ENCODE measurements at places on chromosomes 7 and 10.

GRCh38 chr10:86759073-86759672, 2.8 kb downstream of the BMPR1A start:
- DNase-seq = no peak

DNA sequence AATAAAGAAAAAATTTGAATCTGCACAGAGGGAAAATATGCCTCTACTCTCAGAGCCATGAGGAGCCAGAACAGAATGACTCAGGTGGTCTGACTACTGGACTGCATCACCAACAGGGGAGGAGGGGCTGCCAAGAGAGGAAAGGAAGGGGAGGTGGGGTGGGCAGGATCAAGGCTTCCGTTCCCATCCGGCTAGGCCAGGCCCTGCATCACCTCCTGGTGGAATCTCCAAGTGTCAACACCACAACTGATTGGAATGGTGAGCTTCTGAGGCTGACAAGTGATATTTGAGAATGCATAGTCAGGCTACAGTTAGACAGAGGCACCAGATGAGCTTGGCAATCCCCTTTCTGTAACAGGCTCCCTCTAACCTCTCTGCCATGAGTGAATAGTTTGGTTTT, 10.4 kb upstream of the GPR26 start:
- no peak for DNase-seq

DNA sequence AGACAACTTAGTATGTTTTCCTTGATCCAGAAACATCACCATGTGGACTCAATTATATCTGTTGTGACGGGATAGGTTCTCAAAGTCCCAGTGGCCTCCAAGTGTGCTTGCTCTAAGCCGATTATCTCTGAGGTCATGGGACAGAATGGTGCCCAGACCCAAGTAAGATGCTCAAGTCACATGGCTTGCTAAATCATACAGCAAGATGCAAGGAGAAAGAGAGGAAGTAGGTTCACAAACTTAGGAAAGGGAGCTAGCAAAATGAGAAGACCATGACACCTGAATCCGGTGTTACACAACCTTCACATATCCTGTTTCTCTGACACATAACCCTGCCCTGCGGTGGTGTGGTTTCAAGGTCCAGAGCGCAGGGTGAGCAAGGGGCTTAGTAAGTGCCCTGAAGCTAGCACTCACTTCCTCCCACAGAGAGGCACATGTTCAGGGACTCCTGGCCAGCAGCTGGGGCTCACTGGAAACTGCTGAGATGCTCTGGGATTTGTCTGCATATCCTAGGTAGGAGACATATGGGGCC, 590.9 kb upstream of the ANKRD30A start:
- no peak for DNase-seq

DNA sequence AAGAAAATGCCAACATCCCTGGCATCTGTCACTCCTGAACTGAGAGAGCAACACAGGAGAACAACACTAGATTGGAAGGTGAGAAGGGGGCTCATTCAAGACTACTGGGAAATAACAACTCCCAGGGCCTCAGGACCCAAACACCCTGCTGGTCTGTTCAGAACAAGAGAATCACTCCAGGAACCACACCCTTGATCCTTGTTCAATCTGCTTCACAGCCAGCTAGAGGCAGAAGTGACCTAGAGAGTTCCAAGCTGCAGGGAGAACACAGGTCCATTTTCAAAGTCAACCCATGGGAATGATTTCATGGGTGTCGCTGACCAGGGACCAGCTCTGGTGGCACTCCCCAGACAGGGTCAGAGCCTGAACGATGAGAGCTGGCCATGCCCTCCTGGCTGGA, 42.3 kb downstream of the LRRC20 start:
- no peak for DNase-seq

DNA sequence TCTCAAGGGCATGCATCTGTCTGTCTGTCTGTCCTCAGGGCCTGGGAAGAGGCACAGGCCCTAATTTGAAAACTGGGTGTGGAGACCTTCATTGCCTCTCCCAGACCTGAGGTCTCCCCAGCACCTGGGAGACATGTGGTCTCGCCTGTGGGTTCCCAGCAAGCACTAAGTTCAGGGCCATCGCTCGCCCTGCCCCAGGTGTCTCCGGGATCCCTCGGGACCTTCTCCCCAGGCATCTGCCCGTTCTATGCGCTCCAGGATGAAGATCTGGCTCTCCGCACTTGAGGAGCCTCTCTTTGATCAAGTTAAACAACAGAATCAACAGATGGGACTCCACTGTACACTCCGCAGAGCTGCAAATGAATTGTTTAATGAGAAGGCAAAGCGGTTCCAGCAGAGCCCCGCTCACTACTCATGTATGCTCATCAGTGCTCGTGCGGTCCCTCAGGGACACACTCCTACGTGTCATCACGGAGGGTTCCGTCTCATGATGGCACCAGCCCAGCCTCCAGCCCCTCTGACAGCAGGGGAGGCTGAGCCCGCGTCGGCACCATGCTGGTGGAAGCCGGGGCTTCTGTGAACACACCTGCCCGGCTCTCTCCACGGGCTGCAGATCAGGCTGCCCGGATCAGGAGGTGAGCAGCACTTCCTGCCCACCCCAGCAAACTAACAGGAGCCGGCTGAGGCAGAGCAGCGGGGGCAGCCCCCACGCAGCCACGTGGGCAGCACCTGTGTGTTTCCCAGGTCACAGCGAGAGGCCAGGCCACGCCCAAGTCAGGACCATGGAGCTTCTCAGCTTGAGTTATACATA, 132.8 kb downstream of the TCERG1L start:
- no peak for DNase-seq

DNA sequence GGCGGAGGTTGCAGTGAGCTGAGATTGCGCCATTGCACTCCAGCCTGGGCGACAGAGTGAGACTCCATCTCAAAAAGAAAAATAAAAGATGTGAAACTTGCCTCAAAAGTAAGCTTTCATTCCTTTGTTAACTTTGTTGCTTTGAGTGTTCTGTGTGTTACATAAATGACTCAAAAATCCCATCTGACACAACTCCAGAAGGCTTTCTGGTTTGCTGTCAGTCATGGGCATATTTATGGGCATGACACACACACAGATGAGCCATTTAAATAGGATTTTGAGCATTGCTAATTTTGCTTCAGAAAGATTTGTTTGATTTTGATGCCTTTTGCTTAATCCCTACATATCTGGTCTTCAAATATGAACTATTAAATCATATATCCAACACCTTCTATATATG, 82.6 kb downstream of the CACNB2 start:
- DNase-seq = no peak

DNA sequence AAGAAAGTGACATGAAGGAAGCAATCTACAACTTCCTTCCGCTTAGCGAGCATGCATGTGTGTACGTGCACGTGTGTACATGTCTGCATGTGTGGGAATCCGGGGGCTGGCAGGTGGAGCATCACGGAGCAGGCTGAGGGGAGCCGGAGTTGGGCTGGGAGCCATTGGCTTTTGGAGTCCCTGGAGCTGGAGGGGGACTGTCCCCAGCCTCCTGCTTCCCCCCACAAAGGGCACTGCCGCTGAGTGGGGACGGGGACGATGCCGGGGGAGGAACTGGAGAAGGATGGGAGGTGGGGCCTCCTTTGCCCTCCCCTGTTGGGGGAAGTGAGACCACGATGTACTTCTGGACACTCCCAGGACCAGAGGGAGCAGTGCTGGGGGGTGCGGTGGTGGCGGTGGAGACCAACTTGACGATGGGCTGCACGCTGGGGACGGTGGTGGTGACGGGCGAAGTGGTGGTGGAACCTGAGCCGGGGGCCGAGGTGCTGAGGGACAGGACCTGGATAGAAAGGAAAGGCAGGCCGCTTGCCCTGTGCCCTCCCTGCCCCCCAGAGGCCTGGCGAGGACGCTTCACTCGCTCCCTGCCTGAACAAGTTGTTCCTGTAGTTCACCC, 5.8 kb downstream of the AP4M1 start:
- no peak for DNase-seq

DNA sequence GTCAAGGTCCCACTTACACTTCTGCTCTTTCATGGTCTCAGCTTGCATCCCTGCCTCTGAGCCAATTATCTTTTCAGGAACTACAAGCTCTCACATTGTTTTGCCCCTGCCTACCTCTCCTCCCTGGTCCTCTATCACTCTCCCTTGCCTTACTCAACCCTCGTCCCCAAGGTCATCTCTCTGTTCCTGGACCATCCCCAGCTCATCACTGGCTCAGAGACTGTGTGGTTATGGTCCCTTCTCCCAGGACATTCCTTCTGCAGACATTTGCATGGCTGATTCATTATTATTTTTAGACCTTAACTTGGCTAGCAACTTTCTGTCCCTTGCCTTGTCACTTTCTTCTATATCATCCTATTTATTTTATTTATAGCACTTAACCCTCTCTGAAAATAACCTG, 17.8 kb upstream of the GPAM start:
- no peak for DNase-seq

- no peak for DNase-seq
These were observed 13.8 kb downstream of the BAIAP2L1 start for GRCh38 chr7:98387131-98387530.

DNA sequence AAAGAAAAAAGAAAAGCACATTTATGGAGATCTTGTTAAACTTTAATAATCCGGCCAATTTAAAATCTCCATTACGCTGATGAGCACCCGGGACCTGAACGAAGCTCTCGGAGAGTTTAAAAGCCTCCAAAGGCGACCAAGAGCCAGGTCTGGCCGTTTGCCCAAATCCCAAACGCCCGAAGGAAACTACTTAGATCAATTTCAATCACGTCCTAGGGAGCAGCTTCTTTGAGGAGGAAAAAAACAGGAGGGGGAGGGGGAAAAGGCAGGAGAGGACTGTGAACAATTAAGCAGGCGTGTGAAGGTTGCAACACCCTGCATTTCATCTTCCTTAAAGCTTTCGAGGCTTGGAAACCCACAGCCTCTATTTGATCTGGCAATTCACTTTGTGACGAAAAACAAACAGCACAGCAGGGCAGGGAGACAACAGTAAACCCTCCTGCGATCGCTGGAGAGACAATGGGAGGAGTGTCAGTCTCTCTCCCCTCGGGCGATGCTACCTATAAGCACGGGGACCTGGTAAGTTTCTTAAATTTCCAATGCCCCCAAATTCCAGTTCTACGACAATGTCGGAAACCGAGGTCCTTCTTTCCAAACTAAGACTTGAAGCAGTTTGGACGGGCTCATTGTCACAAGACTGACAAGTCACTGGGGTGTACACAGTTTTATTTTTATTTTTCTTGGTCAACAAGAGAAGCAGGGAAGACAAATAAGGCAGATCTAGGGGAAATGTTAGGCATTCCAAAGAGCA, 1.2 kb downstream of the KLF6 start:
- no peak for DNase-seq

GRCh38 chr7:25727446-25727845, 424.6 kb upstream of the NFE2L3 start:
- DNase-seq = no peak

DNA sequence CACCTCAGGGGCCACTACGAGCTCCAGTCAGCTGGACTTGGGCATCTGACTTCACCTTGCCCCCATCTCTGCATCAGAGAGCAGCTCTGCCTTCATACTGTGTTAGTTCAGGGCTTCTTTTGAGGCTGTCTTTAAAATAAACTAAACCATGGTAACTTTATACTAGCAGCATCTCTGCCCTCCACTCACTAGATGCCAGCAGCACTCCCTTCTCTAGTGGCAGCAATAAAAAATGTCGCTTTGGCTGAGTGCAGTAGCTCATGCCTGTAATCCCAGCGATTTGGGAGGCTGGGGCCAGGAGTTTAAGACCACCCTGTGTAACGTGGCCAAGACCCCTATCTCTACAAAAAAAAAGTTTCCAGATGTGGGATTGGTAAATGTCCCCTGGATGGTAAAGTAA, 584.4 kb downstream of the INHBA start:
- no peak for DNase-seq

DNA sequence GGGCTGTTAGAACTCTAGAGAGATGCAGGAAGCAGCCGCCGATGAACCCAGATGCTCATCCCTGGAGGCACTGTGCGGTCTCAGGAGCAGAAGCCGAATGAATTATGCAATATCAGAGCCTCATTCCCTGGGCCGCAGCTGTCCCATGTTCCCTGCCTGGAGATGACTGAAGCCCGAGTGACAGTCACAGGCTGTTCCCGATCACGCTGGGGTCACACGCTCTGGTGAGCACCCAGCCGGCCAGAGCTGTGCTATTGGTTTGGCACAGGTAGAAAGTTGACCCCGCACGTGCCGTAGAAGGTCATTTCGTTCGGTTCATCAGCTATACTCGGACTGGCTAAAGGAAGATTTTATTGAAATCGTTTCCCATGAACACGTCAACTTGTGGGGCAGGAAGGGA, 140.5 kb upstream of the SH2B2 start:
- DNase-seq = no peak

DNA sequence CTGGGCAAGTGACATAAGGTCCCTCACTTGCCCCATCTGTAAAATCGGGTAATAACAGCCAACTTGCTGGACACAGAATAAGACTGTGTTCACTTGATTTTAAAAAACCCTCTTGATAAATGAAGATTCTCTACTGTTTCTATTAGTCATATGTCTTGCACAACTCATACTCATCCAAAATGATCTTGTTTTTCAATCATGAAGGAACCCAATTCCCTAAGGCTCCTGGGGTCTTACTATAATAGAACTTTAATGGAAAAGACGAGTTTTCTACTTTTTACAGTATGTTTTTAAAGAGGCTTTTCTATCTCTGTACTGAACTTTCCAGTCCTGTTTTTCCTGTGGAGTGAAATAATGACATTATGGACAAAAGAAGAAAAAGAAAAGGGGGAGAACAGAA, 103.8 kb downstream of the ARID5B start:
- DNase-seq = no peak

GRCh38 chr7:36112969-36113368, 40.1 kb upstream of the EEPD1 start:
- no peak for DNase-seq

- DNase-seq = no peak
These were observed 26.0 kb downstream of the CCM2 start for GRCh38 chr7:45026013-45026412.

- DNase-seq = no peak
These were observed 45.2 kb downstream of the PARD3 start for GRCh38 chr10:34769899-34770298.

GRCh38 chr10:48519481-48520183, 85.2 kb downstream of the ARHGAP22 start:
- no peak for DNase-seq

DNA sequence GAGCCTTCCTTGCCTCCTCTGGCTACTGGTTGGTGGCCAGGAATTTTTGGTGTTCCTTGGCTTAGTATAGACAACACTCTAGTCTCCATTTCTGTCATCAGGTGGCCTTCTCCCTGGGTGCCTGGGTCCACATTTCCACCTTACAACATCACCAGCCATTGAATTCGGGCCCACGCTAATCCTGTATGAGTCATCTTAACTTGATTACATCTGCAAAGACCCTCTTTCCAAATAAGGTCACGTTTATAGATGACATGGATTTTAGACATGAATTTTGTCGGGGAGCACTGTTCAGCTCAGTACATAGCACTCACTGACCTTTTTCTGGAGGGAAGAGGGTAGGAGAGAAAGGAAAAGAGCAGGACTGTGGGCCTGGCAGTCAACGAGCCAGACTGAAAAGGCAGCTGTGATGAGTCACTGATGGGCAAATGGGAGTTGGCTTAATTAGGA, 39.4 kb downstream of the MMRN2 start:
- DNase-seq = no peak

DNA sequence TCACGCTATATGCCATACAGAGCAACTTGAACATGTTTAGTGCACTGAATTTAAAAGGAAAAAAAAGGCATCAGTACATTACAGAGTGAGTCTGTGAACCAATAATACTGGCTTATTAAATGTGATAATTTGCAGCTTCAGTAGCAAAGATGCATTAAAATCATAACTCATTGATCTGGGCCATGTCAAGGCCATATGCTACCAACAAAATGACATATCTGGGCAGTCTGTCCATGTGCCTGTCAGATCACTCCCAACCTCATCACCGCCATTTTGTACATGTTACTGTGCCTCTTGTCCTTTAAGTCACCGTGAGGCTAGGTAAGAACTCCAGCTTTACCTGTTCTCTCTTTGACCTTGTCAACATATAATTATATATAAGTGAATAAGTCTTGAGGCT, 307.4 kb upstream of the LRGUK start:
- DNase-seq = no peak
